ENCODE measurements at places on chromosomes 7 and 10. TPM values are rescaled to one million over a fixed set of nuclear protein-coding genes. Genes with fewer than 3 reads are reported as not detected.

The SPDYE11 gene
- total RNA-seq: not detected

The PARP12 gene
- 125 TPM for total RNA-seq

The OR2A5 gene
- not detected for total RNA-seq

The IGF2BP3 gene
- 15.0 TPM for total RNA-seq

The PSMG3 gene
- 37.8 TPM for total RNA-seq

The SMC3 gene
- total RNA-seq: 76.7 TPM

The CRPPA gene
- 1.2 TPM for total RNA-seq

The MMRN2 gene
- total RNA-seq: not detected

The SUN1 gene
- 61.3 TPM for total RNA-seq

The CALY gene
- total RNA-seq: not detected

The EPO gene
- total RNA-seq: not detected

The PDLIM1 gene
- 42.4 TPM for total RNA-seq

The ZNF655 gene
- total RNA-seq: 94.6 TPM

The SERPINE1 gene
- 0.27 TPM for total RNA-seq

The VPS37D gene
- not detected for total RNA-seq

The CALHM3 gene
- total RNA-seq: not detected

The UNCX gene
- total RNA-seq: not detected

The PRF1 gene
- total RNA-seq: 78.3 TPM

The ZNF775 gene
- total RNA-seq: 4.2 TPM

The GFRA1 gene
- total RNA-seq: not detected

The ERLIN1 gene
- 17.1 TPM for total RNA-seq

The PON1 gene
- not detected for total RNA-seq

The LRRC17 gene
- total RNA-seq: 0.18 TPM

The KLF14 gene
- total RNA-seq: not detected

The ZNF212 gene
- total RNA-seq: 12.5 TPM

All from T-helper 2 cell treated with Interferon-gamma antibody and Interleukin-4, amounts not matched to agents 100 ng/mL and 5 ng/mL, for 36 hours (primary cell).